ENCODE measurements at places on chromosomes 7 and 10. TPM values are rescaled to one million over a fixed set of nuclear protein-coding genes. Genes with fewer than 3 reads are reported as not detected.

GRCh38 chr10:27285093-27285492, 44.5 kb upstream of the ACBD5 start:
- no peak for DNase-seq

DNA sequence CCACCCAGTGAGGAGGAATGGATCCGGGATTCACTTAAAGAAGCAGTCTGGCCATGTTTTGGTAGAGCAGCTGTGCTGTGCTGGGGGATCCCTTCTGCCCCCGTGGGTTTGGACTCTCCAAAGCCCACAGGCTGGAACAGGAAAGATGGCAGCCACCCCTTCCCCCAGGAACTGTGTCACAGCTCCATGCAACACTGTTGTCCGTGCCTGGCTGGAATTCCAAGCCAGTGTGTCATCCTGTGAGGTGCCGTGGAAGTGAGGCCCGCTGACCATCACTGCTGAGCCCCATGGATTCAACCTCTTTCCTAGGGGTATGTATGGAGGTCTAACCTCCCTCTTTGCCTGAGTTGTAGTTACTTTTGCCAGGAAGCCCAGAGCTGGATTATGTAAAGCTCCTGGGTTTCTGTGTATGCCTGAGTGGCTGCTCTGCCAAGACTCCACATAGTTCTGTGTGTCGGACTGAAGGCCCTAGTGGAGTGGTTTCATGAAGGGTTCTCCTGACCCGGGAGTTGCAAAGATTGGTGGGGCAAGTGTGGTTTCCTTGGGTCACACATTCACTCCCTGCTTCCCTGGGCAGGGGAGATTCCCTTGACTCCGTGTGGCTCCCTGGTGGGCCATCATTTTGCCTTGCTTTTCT, 35.1 kb upstream of the PCGF5 start:
- DNase-seq = no peak

GRCh38 chr7:131292141-131292905, 35.4 kb upstream of the MKLN1 start:
- DNase-seq = no peak

- DNase-seq = no peak
Observed at GRCh38 chr7:141208539-141208938, 134.7 kb downstream of the TMEM178B start.

DNA sequence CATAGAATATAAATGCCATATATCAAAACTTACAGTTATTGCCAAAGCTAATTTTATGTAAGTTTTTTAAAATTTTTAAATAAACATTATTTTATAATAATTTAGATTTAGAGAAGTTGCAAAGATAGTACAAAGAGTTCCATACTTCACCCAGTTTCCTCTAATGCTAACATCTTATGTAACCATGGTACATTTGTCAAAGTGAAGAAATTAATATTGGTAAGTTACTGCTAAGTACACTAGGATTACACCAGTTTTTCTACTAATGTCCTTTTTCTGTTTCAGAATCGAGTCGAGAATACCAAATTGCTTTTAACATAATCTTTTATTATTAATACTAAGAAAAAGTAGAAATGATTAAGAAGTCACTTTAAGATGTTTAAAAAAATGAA, 29.2 kb downstream of the CSGALNACT2 start:
- no peak for DNase-seq

GRCh38 chr7:73739387-73739767, 775 bp upstream of the ABHD11 start:
- DNase-seq = no peak

- DNase-seq = no peak
Observed at GRCh38 chr10:75956624-75957023, 525.2 kb downstream of the LRMDA start.

GRCh38 chr7:88746126-88746525, 13.4 kb upstream of the ZNF804B start:
- no peak for DNase-seq

DNA sequence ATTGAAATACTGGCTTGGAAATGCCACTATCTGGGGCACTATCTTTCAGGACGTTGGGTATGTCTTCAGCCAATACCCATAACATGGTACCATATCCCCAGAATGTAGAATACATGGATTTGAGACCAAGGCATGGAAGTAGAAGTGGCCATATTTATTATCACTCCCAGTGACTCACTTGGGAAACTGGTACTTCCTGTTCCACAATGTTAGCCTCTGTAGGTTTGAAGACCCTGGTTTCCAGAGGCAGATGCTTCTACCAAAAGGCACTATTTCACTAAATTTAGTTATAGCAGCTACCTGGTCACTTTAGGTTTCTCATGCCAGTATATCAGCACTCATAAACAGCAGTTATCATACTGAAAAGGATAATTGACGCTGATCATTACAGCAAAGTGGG, 184.2 kb downstream of the CCDC71L start:
- DNase-seq = no peak

DNA sequence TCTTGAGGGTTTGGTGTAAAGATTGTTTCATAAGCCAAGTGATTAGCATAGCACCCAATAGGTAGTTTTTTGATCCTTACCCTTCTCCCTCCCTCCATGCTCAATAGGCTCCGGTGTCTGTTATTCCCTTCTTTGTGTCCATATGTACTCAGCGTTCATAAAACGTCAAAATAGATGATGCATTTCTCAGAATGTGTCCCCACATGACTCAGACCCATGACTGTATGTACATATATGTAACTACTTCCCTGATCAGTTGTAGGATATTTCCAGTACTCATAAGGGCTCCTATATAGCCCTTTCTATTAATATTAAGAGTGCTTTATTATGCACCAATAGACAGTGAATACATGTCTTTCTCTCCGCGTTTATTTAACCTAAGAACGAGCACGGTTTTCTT, 466.9 kb downstream of the KIF20B start:
- DNase-seq = no peak

- DNase-seq = no peak
Observed at GRCh38 chr10:17586821-17587234, 30.3 kb downstream of the HACD1 start.

DNA sequence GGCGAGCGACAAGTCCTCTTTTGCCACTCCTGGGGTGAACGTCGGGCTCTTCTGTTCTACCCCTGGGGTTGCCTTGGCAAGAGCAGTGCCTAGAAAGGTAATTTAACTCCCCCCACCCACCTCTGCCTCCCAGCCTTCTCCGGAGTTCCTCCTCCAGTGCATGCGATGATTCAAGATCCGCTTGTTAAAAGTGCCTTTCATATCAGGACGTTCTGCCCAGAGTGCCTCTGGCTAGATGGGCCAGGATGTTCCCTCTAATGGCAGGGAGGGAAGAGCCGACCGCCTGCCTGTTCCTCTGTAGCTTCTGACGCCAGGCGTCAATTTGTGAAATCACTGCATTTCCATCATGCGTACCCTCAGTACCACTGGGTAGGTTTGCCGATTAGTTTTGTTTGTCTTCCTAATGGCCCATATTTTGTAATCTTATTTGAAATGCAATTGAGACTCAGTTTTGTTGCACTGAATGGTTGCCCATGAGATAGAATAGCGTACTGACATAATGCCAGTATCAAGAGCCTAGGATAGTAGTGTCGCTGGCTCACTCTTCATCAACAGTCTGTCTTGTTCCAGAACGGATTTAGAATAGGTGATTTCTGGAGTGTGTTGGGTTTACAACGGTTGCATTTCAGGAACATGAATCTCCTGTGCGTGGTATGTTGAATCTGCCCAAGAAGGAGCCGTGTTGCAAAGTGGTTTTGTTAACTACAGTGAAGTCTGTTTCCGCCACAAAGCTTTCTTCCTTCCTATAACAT, 13.5 kb downstream of the ECHDC3 start:
- peak; percentile 69 for DNase-seq

- no peak for DNase-seq
Observed at GRCh38 chr10:101227429-101228152, 1.7 kb downstream of the LBX1 start.

- no peak for DNase-seq
Observed at GRCh38 chr7:37342688-37343471, 105.8 kb downstream of the ELMO1 start.

DNA sequence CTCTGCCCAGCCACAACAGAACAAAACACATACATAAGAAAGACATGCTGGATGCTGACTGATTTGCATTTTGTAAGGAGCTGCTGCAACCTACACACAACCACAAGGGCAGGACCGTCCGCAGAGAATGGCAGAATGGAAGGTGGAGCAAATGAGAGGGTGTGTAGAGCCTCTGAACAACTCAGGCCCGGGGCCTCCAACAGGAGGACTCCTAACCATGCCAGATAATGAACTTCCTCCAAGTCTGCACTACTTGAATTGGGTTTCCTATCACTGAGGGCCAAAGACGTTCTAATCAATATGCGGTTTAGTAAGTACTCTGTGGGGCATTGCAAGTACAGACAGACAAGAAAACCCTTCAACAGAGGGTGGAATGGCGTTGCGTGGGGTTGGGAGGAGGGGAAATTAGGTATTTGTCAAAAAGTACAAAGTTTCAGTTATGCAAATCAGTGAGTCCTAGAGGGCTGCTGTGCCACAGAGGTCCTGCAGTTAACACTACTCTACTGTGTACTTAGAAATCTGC, 14.6 kb downstream of the VOPP1 start:
- no peak for DNase-seq

- DNase-seq = no peak
Observed at GRCh38 chr7:106273009-106273668, 11.6 kb downstream of the NAMPT start.

- no peak for DNase-seq
Observed at GRCh38 chr10:17912754-17913153, 39.0 kb upstream of the SLC39A12 start.

DNA sequence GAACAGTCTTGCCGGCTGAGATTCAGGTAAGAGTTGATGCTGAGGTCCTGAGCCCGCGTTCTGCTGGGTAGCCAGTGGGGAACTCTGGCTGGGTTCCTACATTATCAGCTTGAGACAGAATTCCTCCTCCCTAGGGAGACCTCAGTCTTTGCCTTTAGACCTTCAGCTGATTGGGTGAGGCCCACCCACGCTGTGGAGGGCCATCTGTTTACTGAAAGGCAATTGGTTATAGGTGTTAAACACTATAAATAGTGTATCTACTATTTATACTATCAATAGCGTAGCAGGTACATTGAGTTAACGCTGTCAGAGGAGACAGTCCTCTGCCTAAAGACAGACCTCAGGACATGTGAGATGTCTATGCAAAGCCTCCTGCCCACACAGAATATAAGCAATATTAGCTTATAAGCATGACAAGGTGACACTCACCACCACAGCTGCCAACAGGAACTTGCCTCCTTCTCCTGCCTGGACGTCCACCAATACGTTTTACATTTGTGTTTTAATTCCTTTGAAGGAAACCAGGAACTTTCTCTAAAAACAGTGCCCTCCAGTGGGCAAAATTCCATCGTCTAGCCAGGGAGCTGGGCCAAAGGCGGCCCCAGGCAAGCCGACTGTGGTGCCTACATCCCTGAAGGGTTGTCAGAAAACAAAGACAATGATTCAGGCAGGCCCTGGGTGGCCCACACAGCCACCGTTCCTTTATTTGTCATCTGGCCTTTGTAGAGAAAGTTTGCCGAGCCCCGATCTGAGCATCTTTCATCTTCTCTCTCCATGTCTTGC, 58.8 kb downstream of the INSIG1 start:
- no peak for DNase-seq

- DNase-seq = no peak
Observed at GRCh38 chr10:132310701-132311337, 3.1 kb upstream of the STK32C start.

- no peak for DNase-seq
Observed at GRCh38 chr10:72265508-72265907, 8.2 kb upstream of the DDIT4 start.

- DNase-seq = no peak
Observed at GRCh38 chr10:17234431-17234945, 6.4 kb downstream of the VIM start.

DNA sequence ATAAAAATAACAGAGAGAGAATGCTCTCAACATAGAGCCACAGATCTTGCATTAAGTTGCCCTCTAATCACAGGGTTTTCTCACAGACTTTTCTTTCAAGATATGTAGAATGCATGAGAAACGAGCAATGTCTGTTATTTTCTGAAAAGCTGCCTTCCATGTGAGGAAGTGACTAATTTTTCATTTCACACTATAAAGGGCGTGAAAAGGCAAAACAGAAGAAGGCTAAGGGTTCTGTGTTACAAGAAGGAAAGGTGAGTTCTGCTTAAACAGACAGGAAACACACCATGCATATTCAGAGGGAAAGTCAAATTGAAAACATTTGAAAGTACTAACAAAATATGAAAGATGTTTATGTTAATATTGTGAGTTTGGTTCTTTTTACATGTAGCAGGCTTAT, 189.2 kb downstream of the SEMA3D start:
- DNase-seq = no peak

DNA sequence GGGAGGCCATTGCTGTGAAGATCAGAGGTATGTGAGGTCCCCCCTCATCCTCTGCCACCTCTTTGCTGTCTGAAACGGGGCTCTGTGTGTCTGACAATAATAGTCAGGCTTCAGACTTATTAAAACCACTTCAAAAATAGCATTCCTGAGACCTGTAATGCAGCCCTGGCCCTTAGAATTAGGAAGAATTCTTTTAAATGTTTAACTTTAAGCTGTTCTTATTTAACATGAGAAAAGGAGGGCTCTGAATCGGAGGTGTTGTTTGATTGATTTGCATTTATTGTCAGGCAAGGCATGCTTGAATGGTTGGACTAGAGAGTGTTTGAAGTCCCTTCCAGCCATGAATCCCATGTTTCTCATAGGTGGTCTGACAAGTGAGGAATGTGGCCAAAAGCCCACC, 52.5 kb downstream of the AKR1B1 start:
- no peak for DNase-seq

DNA sequence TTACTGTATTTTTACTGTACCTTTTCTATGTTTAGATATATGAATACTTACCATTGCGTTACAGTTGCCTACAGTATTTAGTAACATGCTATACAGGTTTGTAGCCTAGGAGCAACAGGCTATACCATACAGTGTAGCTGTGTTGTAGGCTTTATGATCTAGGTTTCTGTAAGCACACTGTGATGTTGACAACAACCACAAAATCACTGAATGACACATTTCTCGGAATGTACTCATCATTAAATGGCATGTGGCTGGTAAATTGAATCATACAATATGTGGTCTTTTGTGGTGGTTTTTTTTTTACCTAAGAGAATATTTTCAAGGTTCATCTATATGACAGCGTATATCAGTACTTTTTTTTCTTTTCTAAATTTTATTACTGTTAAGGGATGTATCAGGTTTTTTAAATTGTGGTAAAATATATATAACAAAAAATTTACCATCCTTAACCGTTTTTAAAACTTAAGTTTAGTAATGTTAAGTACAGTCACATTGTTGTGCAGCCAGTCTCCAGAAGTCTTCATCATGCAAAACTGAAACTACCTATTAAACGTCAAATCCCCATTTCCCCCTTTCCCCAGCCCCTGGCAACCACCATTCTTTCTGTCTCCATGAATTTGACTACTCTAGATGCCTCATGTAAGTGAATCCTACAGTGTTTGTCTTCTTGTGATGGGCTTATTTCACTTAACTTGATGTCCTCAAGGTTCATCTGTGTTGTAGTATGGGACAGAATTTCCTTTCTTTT, 21.5 kb downstream of the BTAF1 start:
- DNase-seq = no peak

Gene GPRIN2
- not detected for total RNA-seq

Gene OR2A5
- not detected for total RNA-seq

Gene CLRN3
- total RNA-seq = 0.27 TPM

Gene GIMAP4
- total RNA-seq = 16.1 TPM

Gene MYL10
- total RNA-seq = not detected

Gene PNLIPRP2
- total RNA-seq = not detected

Gene PLPP4
- not detected for total RNA-seq

Gene STOX1
- total RNA-seq = 1.5 TPM

Gene ASZ1
- total RNA-seq = not detected

Gene IRF5
- 2.3 TPM for total RNA-seq

Gene NPC1L1
- total RNA-seq = not detected

Gene SP8
- not detected for total RNA-seq

Gene DNAJC12
- 15.0 TPM for total RNA-seq

Gene TDRD1
- not detected for total RNA-seq

Gene SPDYE9
- not detected for total RNA-seq

Gene FAM24A
- total RNA-seq = not detected

Gene ANK3
- total RNA-seq = 171 TPM

Measured in gastrocnemius medialis (tissue), 4 donors.